ENCODE measurements at places on chromosomes 3 and 15. TPM values are rescaled to one million over a fixed set of nuclear protein-coding genes. Genes with fewer than 3 reads are reported as not detected.

Gene CYP1A1
- 1.0 TPM for total RNA-seq

Gene CDCP1
- total RNA-seq: 21.8 TPM

Gene SLC22A14
- not detected for total RNA-seq

Gene IL12A
- total RNA-seq: 4.3 TPM

Gene EAF1
- 27.8 TPM for total RNA-seq

Gene SPINT1
- 3.7 TPM for total RNA-seq

Gene TM6SF1
- total RNA-seq: 5.1 TPM

Gene PPIP5K1
- total RNA-seq: 55.7 TPM

Gene IREB2
- total RNA-seq: 78.6 TPM

Gene ZMYND10
- 3.6 TPM for total RNA-seq

Gene GCSAM
- 2.3 TPM for total RNA-seq

Gene PTX3
- total RNA-seq: 0.11 TPM

Gene VWA5B2
- total RNA-seq: not detected

Gene ZBED2
- 14.2 TPM for total RNA-seq
